SK-MEL-5 (cell line): ENCODE measurements at places on chromosomes 16 and 17. TPM values are rescaled to one million over a fixed set of nuclear protein-coding genes. Genes with fewer than 3 reads are reported as not detected.

Gene TP53TG3B
- not detected in 2 replicates for total RNA-seq

Gene KIF19
- 0.11 TPM in 1 of 2 replicates, not detected in the other for total RNA-seq

Gene SCRN2
- 6.9 and 9.2 TPM in 2 replicates for total RNA-seq

Gene PIK3R6
- 0.05 TPM in 1 of 2 replicates, not detected in the other for total RNA-seq

DNA sequence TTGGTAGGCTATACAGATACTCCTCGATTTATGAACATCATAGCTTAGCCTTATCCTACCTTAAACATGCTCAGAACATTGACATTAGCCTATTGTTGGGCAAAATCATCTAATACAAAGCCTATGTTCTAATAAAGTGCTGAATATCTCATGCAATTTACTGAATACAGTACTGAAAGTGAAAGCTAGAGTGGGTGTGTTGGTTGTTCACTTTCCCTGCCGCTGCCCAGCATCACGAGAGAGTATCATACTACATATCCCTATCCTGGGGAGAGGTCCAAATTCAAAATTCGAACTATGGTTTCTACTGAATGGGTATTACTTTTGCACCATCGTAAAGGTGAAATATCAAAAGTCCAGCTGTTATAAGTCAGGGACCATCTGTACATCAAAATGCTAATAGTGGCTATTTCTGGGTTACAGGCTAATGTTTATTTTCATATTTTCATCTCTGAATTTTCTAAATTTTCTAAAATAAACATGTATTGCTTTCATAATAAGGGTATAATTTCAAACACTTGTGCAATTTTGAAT is 54.5 kb downstream of the NACA2 start:
- DNase-seq: peak; percentile 41

DNA sequence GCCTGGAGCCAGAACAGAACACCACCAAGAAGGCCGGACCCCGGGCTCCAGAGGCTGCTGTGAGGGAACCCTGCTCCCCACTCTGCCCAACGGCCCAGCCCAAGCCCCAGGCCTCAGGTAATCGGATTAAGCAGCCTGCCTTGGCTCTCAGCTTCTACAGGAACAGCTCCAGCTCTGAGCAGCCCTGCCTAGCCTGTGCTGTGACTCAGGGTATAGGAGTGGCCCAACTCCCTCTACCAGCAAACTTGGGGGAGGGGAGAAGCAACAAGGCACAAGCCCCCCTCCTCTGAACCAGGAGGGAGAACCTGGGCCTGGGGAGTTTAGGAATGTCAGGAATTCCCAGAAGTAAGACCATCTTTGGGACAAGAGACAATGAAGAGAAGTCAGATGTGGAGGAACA is 849 bp upstream of the SOX15 start:
- no peak for DNase-seq

- DNase-seq: no peak
These were observed 171.2 kb downstream of the ZNF423 start for GRCh38 chr16:49684696-49685095.

GRCh38 chr16:30903596-30903995 is 7.2 kb downstream of the CTF1 start:
- DNase-seq: no peak

- DNase-seq: no peak
These were observed 7.1 kb downstream of the ZNF385C start for GRCh38 chr17:42090964-42091790.

DNA sequence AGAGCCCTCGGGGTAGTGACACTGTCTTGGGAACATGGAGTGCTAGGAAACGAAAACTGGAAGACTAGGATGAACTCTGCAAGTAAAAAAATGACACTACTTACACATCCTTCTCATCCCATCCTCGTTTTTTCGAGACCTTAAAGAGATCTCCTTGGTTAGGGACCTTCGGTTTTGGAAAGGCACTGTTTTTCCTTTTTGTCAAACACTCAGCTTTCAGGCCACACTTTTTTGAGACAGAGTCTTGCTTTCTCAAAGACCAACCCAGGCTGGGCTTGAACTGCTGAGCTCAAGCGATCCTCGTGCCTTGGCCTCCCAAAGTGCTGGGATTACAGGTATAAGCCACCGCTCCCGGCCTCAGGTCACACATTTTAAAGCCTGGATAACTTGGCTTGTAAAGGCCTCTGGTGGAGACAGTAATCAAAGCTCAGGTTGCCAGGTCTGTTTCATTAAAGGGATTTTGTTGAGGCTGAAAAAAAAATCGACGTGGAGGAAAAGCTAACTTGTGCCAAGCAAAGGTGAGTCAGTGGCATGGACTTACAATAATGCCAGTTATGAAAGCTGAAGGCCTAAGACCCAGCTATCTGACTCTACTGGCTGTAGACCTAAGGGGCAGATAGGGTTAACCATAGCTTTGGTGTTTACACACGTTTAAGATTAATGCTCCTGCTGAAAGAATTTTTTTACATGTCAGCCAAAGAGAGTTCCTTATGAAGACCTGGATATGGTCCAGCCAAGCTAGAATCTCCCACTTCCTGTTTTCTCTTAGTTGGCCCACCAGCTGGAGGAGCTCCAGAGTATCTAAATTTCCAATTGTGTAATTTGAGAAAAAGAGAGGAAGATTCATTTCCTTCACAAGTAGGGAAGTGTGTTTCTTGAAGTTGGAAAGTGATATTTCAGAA is 823 bp downstream of the NBR1 start:
- peak; percentile 68 for DNase-seq

- no peak for DNase-seq
These were observed 85.9 kb downstream of the TMEM132E start for GRCh38 chr17:34665150-34665806.

DNA sequence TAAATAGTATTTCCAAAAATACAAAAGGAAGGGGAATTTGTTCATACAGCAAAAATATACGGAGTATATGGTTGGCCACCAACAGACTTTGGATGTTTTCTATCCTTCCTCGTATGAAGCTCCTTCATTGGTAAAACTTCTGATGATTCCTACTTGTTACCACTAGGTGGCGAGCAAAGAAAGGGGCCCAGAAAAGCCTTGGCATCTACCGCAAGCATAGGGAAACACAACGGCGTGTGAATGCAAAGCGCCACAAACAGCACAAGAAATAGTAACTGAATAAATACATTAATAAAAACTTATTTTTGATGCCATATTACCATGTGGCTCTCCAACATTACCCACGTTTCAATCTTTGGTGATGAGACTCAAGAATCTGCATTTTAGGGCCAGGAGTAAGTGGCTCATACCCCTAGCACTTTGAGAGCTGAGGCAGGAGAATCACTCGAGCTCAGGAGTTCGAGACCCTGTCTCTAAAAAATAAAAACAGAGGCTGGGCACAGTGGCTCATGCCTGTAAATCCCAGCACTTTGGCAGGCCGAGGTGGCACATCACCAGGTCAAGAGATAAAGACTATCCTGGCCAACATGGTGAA is 34.5 kb downstream of the YWHAE start:
- peak; percentile 90 for DNase-seq

DNA sequence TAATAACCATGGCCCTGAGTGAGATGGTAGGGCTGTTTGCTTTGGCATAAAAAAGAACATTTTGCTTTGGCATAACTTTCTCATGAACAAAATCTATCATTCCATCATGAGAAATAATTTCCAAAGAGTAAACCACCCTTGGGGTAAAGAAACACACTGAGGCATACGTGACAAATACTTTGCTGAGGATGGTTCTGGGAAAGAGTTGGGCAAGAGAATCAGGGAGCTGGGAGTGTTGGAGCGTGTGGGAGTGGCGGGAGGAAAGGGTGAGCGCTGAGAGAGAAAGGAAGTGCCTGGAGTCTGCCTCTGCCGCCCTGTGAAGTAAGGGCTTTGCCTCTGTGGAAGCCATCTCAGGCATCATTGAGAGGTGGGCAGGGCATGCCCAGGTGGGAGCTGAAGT is 60.2 kb upstream of the ARHGAP44 start:
- no peak for DNase-seq

DNA sequence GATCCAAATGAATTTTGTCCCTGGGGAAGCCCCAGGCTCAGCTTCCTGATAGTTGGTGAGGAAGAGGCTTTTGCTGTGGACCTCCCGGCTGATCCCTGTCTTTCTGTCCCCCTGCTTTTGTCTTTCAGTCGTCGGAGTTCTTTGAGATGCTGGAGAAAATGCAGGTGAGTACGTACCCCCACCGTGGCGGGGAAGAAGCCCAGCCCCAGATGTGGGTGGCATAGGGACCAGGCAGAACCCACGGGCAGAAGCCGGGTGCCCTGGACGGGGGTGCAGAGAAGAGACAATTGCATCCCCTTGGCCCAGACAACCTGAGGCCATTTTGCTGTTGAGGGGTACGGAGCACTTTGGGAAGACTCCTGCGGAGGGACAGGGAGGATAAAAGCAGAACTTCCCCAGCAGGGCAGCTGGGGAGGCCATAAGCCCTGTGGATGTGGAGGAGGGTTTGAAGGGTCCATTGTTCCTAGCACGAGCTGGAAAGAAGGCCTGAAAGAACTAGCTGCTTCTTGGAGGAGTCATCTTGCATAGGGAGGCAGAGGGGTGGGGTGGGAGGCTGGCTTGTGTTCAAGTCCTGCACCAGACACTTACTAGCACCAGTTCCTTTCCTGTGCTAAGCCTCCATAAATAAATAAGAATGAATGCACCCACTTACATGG is 105.6 kb downstream of the OR1D5 start:
- no peak for DNase-seq
